Fibroblast of mammary gland (primary cell): ENCODE measurements at places on chromosomes 5 and 9.

- no peak for DNase-seq
These were observed 95.1 kb upstream of the ERBIN start for GRCh38 chr5:65831276-65831675.

- peak; percentile 99 for DNase-seq
These were observed 12.3 kb downstream of the P4HA2 start for GRCh38 chr5:132215329-132215728.

GRCh38 chr9:35923927-35924763 lies 14.9 kb downstream of the SPAAR start:
- peak; percentile 96 for DNase-seq

- DNase-seq, result peak; percentile 44
These were observed 68.3 kb downstream of the COX7C start for GRCh38 chr5:86686046-86686445.

DNA sequence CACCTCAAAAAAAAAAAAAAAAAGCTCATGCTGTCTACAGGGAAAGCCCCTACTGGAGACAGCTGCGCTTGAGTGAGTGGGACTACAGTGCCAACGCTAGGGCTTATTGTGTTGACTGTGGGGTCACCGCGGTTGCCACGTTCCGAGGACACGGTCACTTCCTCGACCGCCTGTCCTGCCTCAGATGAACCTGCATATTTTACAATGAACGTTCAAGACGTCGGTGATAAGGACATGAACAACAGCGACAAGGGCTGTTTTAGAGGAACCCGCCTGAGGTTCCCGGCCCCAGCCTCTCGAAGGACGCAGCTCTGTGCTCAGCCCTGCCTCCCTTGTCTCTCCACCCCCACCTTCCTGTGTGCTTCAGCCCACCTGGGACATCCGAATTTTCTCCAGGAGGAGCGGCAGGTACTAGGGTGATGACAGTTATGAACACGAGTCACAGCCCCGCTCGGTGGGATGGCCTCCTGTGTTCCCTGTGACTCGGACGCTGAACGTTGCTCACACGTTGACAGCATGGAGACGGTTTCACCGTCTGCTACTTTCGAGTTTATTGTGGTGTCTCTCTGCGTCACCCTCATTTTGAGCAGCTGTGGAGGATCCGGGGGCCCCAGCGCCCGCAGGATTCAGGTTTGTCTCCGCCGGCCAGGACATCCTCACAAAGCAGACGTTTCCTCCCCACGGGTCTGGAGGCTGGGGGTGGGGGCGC lies 11.3 kb upstream of the DIPK1B start:
- DNase-seq, result no peak

GRCh38 chr5:158108177-158108576 lies 249.2 kb upstream of the CLINT1 start:
- DNase-seq, result no peak

DNA sequence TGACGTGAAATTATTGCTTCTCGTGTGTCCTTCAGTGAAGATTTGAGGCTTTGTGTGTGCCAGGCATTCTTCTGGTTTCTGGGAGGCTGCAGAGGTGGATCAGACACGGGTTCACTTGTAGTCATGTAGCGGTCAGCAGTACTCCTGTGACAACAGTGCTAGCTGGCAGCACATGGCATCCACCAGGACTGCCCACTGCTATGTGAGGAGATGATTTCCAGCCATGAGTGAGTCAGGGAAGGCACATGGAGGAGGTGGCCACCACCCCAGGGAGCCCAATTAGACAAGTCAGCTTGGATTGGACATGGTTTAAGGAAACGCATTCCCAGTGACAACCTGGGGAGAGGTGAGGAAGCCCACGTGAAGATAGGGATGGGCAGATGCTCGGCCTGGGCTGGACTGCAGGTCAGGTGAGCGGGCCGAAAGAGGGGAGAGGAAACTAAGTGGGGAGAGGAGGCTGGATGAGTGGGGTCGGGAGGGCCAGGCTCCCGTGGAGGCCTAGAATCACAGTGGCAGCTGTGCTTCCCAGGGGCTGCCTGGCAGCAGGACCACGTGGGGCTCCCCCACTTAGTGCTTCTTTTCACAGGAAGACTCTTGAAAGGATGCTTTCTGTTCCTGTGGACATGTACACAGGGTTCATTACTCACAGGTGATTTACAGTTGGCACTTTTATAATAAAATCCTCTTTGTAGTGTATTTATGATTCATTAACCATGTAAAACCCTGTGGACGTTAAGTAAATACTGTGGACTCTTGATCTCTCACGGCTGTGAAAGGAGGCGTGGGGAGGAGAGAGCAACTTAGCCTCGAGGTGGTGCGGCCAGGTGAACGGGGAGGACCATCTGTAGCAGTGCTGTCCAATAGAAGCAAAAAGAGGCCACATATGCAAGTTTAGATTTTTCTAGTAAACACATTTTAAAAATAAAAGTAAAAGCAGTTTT lies 80.0 kb upstream of the OTULINL start:
- peak; percentile 62 for DNase-seq

- DNase-seq, result peak; percentile 70
These were observed 20.6 kb downstream of the SLC38A9 start for GRCh38 chr5:55691265-55692105.
